Adrenal gland (tissue), 19 donors: ENCODE measurements at places on chromosomes 4 and X. TPM values are rescaled to one million over a fixed set of nuclear protein-coding genes. Genes with fewer than 3 reads are reported as not detected.

MSX1 gene
- 1.8 TPM for polyA plus RNA-seq

CENPE gene
- polyA plus RNA-seq = 0.32 TPM

LCORL gene
- polyA plus RNA-seq = 15.2 TPM

NKX1-1 gene
- not detected for polyA plus RNA-seq

LUZP4 gene
- polyA plus RNA-seq = not detected

CXCL8 gene
- 2.1 TPM for polyA plus RNA-seq

PABPC1L2B gene
- 0.42 TPM for polyA plus RNA-seq

PRR32 gene
- polyA plus RNA-seq = not detected

GBA3 gene
- 0.15 TPM for polyA plus RNA-seq

ZXDA gene
- 0.47 TPM for polyA plus RNA-seq

RGN gene
- polyA plus RNA-seq = 487 TPM
